Activated T-helper 1 cell treated with anti-CD3 and anti-CD28 coated beads, Interleukin-2, amount 50 U/mL, for 16 hours (primary cell): ENCODE measurements at places on chromosomes 5 and 9.

GRCh38 chr5:69083412-69083811, 10.4 kb upstream of the SLC30A5 start:
- DNase-seq: no peak

DNA sequence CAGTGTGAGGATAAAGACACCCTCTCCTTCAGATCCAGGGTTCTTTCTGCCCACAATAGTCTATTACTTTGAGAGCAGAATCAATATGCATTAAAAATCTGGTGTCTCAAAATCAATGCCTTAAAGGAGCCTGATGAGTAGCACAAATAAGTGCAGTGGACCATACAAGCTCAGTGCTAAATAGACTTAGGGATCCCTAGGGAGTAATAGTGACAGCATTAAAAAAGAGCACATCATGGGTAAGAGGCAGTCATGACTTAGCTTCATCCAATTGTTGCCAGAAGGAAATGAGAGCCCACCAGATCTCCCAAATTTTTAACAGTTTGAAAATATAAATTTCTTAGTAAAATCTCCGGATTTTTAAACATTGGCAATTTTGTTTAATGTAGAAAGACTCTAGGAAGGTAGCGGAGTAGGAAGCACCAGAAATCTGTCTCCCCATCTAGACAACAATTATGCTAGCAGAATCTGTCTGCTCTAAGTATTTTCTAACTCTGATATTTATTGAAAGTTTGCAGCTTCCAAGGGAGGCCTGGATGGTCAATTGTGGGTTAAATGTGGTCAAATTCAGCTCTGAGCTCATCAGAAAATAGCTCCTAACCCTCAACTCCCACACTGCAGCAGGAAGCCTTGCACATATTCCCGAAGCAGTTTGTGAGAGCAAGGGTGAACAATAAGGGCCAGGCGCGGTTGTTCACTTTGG, 443.9 kb downstream of the TLE1 start:
- DNase-seq: no peak

DNA sequence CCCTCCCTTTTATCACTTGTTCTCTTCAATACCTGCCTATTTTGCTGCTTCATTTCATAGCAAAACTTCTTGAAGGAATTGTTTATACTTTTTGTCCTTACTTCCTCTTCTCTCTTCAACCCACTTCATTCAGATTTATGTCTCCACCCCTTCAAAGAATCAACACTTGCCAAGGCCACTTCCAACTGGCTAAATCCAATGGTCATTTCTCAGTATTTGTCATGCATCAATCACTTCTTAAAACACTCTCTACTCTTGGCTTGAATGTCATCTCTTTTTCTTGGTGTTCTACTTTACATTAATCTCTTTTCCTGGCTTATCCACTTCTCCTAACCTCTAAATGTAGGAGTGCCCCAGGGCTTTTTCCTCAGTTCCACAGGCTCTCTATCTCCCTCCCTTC, 8.3 kb upstream of the FCHO2 start:
- DNase-seq: no peak

DNA sequence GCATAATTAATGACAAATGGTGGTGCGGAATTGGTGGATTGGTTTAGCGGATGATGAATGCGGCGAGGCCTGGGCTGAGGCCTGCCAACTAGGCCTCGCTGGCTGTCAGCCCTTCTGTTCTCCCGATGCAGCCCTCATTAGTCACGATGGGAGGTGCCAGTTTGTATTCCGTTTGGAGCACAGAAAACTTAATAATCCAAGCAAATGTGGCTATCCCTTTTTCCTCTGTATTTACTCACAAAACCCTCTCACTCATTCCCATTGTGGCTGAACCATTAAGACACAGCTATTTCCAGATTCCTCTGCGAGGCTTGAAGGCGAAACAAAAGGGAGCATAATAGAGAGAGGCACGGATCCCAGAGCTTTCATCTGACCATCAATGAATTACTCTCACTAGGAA, 114.3 kb downstream of the MVB12B start:
- DNase-seq: no peak

- DNase-seq: no peak
Measured at GRCh38 chr5:757931-758697, 26.4 kb downstream of the ZDHHC11B start.

GRCh38 chr5:157481666-157482065, 21.7 kb downstream of the NIPAL4 start:
- no peak for DNase-seq
